ENCODE measurements at places on chromosomes 12 and 14.

- peak; percentile 72 for DNase-seq
Measured at GRCh38 chr12:65082406-65082805, 38.7 kb downstream of the WIF1 start.

- DNase-seq, result no peak
Measured at GRCh38 chr12:62288328-62288727, 28.1 kb downstream of the USP15 start.

DNA sequence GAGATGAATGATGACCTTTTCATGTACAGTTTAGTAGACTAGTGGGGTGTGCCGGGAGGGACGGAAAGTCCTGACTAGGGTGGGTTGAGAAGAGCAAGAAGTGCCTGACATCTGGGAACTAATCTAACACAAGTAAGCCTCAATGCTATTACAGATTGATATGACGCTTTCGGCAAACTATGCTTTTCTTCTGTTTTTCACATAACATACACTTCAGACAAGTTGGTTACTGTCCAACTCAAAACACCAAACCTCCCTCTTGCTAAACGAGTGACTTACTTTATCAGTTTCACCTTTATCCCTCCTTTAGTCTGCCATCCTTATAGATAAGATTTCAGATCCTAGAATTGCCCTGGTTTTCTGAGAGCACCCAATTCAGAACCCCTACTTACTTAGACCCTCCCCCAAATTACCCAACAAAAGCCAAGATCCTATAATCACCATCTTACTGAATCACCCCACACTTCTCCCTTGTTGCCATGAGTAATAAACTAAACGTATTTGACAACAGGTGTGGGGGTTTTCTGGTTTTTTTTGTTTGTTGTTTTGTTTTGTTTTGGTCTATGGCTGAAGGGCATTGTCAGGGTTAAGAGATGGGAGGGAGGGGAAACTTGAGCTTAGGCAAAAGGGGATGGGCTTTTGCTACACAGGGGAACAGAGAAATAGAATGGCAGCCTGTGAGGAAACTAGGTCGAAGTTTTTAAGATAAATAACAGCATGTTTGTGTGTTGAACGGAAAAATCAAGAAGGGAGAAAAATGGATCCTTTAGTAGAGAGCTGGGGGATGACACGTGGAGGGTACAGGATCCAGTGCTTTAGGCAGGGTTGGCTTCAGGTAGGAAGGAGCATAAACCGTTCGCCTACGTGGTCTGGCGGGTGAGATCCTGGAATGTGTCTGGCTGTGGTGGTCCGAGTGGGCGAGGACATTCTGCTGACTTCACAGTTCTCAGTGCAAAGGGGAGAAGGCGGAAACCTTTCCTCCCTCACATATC is 6.1 kb upstream of the PSMA3 start:
- DNase-seq, result no peak

DNA sequence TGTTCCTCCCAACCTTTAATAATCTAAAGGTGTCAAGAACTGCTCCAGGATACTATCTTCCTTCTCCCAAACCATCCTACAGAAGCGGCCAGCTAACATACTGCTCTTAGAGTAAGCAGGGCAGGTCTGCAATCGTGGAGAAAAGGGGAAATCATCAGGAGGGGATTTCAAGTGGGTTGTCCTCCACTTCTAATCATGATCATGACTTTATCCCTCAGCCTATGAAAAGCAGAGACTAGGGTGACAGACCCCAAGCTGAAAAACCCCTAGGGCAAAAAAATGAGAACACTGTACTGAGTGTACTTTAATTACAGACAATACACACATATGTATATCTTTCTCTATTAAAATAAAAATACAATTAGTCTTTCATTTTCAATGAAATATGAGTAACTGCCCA is 13.9 kb downstream of the DUSP16 start:
- no peak for DNase-seq

DNA sequence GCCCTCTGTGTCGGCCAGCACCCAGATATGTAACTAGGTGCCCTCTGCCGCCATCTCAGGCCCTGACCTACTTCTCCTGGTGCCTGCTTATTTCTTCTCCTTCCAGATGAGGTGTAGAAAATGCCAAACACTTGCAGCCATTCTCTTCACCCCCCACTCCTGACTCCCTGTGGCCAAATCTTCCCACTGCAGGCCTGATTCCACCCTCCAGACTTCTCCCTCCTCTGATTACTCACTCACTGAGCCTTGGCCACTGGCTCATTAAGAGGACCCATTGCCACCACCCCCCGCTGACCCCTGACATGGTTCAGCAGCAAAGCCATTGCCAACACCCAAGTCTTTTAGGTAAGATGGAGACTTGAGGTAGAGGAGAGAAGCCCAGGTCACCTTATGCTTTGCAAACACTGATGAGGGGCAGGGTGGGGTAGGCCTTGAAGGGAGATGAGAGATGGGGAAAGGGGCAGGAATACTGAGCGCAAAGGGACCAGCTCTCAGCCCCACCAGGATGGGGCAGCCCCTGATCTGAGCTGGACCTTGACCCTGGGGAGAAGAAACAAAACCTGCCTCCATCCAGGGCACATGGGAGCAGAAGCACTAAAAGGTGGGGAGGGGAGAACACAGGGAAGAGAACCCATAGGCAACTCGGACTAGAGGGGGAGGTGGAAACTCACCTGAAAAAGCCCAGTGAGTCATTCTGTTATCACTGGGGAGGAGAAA is 25.1 kb upstream of the ANO2 start:
- DNase-seq, result no peak

- no peak for DNase-seq
Measured at GRCh38 chr12:31001581-31002360, 71.9 kb upstream of the DDX11 start.

All from NCI-H1417 (cell line).